CD4-positive, alpha-beta T cell treated with Interleukin-1 beta for 1 hour (primary cell): ENCODE measurements at places on chromosomes 1 and 21.
A peak's percentile ranks its signal among the peaks of the same experiment; 100 is the strongest.

DNA sequence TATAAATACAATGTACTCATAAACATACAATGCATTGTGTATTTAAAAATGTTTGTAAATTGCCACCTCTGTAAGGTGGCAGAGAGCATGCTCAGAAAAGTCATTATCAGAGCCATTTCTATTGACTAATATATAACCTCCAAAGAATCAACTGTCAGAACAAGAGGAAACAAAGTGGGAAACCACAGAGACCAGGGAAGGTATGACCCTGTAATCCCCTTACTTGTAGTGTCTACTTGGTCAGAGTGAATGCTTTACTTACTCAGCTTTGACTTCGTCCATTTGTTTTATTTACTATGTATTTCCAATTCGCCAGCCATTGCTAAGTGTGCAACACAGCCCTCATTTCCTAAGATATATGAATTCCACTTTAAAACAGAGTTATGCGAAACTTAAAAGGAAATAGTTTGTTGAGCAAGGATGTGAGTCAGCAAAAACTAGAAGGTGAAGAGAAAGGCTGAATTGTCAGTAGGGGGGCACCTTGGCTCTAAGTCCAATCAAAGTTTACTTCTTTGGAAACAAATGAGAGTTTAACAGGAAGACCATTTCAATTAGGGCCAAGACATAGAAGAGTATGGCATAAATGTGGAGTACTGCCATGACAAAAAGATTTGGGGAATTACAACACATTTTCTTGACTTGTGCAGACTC lies 671.7 kb upstream of the PTBP2 start:
- DNase-seq: no peak

DNA sequence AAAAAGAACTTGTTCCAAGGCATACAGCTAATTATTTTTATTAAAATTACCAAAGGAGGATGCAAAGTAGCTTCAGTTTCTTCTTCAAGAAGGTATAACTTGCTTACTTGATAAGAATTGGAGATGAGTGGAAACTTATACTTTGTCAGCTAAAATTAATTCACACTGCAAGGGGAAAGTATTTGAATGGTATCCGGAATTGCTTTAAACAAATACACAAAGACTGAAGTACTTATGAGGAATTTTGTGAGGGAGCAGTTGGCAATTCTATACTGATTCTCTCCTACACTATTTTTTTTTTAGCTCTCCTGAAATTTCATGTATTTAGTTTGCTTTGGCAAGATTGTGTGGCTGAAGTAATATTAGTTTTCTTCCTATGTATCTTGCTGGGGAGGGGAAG lies 39.2 kb upstream of the GRIK1 start:
- no peak for DNase-seq

DNA sequence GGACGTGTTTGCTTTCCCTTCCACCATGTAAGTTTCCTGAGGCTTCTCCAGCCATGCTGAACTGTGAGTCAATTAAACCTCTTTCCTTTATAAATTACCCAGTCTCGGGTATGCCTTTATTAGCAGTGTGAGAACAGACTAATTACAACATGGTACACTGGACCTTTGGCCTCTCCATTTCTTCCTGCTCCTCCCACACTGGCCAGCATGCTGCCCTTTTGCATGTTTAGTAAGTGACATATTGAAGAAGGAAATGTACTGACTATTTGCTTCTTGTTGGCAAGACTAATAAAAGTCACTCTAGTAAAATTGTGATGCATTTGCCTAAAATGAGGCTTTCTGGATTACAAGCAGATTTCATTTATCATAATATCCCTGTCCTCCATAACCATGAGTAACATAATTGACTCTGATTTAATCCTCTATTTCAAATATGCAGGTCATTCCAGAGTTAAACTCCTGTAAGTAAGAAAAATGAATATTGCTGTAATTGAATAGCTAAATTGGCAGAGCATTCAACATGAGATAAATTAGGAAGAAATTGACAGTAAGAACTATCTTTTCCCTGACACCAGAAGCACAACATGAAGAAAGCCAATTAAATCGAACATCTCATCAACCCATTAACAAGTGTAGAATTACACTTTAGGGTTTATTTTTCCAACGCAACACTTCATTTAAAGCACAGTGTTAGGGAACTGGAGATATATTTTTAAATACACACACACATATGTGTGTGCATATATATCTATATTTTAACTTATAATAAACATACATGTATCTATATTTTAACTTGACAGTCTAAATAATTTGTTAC lies 427.8 kb upstream of the ZP4 start:
- no peak for DNase-seq

DNA sequence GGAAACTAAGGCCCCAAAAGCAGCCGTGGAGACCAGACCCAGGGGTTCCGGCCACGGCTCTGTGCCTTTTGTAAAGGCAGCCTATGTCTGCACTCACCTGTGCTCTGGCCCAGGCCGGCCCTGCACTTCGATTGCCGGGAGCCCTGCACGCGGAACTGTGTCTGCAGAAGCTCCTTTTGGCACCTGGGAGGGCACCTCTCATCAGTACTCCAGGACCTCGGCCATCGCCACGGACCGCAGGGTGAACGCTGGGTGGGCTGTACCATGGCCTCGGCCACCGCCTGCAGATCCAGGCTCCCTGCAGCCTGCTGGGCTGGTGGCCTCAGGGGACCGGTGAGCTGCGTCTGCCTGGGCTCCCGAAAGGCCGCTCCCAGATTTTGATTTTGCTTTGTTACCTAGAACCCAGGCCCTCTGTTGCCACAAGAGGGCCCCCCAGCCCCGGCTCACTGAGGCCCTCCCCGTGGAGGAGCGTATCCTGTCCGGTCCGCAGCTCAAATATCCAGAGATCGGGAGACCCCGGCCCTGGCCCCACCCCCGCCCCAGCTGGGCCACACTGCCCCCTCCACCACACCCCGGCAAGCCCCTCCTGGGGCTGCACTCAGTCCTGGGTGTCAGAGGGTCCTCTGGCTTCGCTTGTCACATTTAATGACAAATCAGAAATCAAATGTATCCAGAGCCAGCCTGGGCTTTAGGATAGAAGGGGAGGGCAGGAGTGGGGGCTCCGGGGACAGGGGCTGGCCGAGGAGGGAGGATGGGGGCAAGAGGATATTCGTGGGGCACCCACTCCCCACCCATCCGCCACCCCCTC lies 60.2 kb upstream of the PDE9A start:
- peak; percentile 60 for DNase-seq

- DNase-seq: no peak
These were observed 13.9 kb upstream of the PRMT2 start for GRCh38 chr21:46621457-46622182.
